Stimulated activated CD4-positive, alpha-beta T cell treated with anti-CD3 and anti-CD28 coated beads, Interleukin-4, amount 100 ng/mL, for 24 hours (primary cell): ENCODE measurements at places on chromosomes 1 and 21.

- DNase-seq: no peak
Measured at GRCh38 chr1:245091818-245092637, 62.8 kb upstream of the KIF26B start.

GRCh38 chr1:109557520-109557919 lies 9.1 kb downstream of the GNAI3 start:
- no peak for DNase-seq

GRCh38 chr1:244050835-244051444 lies at the start of gene ZBTB18:
ZBTB18 (plus strand) TSS chr1:244051283; CDS start chr1:244051432, 149 bp downstream.
- DNase-seq: no peak

DNA sequence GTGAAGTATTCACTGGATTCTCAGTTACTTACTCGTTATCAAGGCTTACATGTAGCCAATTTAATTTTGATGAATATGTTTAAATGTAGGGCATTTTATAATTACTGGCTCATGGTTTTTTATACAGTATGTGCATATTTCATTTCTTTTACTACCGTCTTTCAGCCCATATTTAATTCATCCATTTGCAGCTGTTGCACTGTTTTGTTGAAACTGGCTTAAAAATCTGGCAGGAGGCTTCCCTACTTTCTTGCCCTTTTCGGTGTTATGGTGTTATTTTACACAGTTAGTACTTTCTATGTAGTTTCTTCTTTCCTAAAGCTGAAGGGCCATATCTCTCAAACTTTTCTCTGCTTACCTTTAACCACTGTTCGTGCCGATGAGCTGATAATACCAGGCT lies 54.2 kb downstream of the ITSN1 start:
- DNase-seq: no peak

DNA sequence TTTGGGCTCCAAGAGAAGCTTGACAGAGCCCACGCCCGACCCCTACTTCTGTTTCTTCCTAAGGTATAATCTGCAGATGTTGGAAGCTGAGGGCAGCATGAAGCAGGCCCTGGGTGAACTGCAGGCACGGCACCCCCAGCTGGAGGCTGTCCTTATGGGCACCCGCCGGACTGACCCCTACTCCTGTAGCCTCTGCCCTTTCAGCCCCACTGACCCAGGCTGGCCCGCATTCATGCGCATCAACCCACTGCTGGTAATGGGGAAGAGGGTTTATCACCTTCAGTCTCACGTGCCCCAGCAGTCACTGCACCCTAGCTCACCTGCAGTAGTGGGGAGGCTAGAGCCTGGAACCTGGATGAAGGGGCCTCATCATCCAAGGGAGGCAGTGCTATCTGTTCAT lies 3.1 kb upstream of the LENEP start:
- no peak for DNase-seq

DNA sequence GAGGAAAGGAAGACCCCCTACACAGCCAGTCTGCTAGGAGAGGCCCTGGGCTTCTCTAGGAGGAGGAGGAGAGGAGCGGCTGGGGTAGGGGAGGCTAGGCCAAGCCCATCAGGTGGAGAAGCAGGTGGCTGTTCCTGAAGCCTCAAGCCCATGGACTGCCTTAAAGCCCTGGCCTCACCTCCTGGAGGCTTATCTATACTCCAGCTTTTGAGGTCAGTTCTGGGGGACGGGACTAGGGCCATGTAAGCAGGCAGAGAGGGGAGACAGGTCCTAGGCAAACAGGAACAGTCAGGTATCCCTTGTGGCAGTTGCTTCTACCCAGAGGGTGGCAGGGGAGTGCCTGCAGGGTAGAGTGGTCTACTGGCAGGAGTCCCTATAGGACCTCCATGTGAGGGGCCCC lies 40.6 kb downstream of the KCNC4 start:
- no peak for DNase-seq
